ENCODE measurements at places on chromosomes 7 and 10.

- DNase-seq: no peak
Measured at GRCh38 chr7:78444267-78444666, 645.7 kb downstream of the PHTF2 start.

GRCh38 chr10:16993186-16993585 is 136.4 kb downstream of the CUBN start:
- DNase-seq: no peak

GRCh38 chr7:94391726-94392392 is 2.8 kb upstream of the COL1A2 start:
- DNase-seq: peak; percentile 89

GRCh38 chr7:41870461-41871138 is 167.7 kb upstream of the INHBA start:
- peak; percentile 54 for DNase-seq

DNA sequence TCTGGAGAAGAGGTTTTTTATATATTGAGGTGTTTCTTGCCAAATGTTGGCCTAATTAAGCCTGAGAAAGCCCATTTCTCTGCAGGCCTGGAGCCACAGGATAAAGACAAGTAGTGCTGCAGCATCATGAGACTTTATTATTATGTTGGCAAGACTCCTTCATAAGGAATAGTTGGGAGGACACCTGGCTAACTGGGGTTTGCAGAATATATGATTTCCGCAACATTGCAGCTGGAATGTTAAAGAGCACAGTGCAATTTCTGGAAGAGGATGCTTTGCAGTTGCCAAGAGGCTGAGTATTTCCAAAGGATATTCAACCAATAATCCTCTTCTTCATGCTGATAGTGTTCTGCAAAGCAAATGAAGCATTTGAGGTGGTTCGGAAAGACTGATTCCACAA is 1512.8 kb upstream of the LRRTM3 start:
- DNase-seq: no peak

GRCh38 chr7:50530766-50531165 is 34.4 kb downstream of the DDC start:
- no peak for DNase-seq

- DNase-seq: no peak
Measured at GRCh38 chr10:83017076-83017867, 1122.0 kb upstream of the GHITM start.

DNA sequence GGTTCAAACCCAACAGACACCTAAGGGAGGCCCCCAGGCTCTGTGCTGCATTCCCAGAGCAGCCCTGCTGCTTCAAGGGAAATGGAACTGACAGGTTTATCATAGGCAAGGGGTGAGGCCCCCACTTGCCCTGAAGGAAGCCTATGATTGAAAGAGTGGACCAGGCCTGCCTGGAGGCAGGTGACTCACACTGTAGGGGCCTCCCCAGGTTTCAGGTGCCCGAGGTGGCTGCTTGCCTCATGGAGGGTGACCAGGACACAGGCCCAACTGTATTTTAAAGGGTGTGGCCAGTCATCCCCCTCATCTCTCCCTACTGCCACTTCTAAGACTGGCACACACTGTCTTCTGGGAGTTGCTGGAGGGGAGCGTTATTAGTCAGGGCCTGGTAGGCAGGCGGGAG is 85.4 kb downstream of the ATXN7L1 start:
- DNase-seq: no peak

GRCh38 chr10:70652761-70653657 is 19.3 kb upstream of the ADAMTS14 start:
- peak; percentile 91 for DNase-seq

GRCh38 chr7:41261080-41261479 is 441.8 kb downstream of the INHBA start:
- no peak for DNase-seq

GRCh38 chr10:102504179-102504975 is 605 bp downstream of the SUFU start:
- DNase-seq: no peak

- no peak for DNase-seq
Measured at GRCh38 chr7:131454498-131454897, 101.9 kb downstream of the PODXL start.

GRCh38 chr10:18185621-18186020 is 45.4 kb downstream of the CACNB2 start:
- DNase-seq: no peak

DNA sequence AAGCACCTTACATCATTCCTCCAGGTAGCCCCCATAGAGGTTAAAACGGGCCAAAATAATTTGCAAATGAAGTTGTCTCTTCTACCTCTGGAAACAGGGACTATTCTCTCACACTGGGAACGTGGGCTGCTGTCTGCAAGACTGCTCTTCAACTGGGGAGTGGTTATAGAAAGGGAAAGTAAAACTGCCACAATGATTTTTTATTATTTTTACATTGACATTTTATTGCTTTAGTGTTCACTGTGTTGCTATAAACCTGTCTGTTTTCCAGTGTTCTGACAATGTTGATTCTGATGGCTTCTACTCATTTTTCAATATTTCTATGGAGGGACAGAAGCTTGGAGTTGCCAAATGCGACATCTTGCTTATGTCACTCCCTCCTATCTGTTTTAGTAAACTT is 115.1 kb upstream of the ANTXRL start:
- DNase-seq: no peak

Measured in cardiac fibroblast (primary cell).